ENCODE measurements at places on chromosomes 13 and 19.
A peak's percentile ranks its signal among the peaks of the same experiment; 100 is the strongest.

GRCh38 chr13:53104136-53104535 is 75.5 kb downstream of the OLFM4 start:
- no peak for DNase-seq

GRCh38 chr19:4217429-4218264 is 11.7 kb upstream of the EBI3 start:
- DNase-seq: no peak

GRCh38 chr19:52622261-52622660 is 15.9 kb downstream of the ZNF83 start:
- no peak for DNase-seq

- no peak for DNase-seq
These were observed 96.9 kb upstream of the OXGR1 start for GRCh38 chr13:97091196-97091595.

GRCh38 chr13:95546919-95547318 is 5.6 kb upstream of the CLDN10 start:
- no peak for DNase-seq

- no peak for DNase-seq
These were observed 1525.9 kb upstream of the SLC10A2 start for GRCh38 chr13:104592127-104592526.

GRCh38 chr13:79933389-79933788 is 407.5 kb downstream of the SPRY2 start:
- DNase-seq: no peak

DNA sequence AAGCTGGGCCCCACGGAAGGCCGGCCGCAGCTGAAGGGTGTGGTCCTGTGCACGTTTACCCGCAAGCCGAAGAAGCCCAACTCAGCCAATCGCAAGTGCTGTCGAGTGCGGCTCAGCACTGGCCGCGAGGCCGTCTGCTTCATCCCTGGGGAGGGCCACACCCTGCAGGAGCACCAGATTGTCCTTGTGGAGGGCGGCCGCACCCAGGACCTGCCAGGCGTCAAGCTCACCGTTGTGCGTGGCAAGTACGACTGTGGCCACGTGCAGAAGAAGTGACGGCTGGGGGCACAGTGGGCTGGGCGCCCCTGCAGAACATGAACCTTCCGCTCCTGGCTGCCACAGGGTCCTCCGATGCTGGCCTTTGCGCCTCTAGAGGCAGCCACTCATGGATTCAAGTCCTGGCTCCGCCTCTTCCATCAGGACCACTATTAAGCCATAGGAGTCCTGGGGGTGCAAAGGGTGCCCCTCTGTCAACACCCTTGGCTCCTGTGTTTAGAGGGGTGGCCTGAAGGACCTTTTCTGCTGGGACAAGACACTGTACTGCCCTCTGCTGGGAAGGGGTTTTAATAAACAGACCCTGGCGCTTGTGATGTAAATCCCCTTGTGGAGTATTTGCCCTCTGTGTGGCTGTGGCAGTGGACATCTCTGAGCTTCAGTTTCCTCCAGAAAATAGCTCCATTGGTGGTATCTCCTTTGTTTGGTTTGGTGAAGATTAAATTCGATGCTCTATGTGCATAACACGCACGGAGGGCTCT is 1.9 kb downstream of the MRPS12 start:
- DNase-seq: peak; percentile 60

DNA sequence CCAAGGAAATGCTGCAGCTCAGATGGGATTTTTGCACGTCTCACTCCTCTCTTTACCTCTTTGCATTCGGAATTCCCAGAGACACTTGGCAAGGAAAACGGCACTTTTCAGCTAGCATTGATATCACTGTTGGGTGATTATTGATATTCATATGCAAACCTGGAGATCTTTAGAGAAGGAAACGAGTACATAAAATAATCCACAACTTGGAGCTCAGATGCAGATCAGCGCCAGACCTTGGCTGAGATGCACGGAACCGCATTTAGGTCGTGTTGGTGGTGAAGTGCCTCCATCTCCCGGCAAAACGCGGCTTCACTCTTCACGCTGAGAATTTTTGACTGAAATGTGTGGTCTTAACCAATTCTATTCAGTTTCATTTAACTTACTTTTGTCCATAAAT is 77.2 kb upstream of the ARHGEF7 start:
- no peak for DNase-seq

- no peak for DNase-seq
These were observed 191.8 kb downstream of the PCCA start for GRCh38 chr13:100280681-100281080.

- DNase-seq: no peak
These were observed 338.2 kb downstream of the UQCRFS1 start for GRCh38 chr19:28874742-28875141.

DNA sequence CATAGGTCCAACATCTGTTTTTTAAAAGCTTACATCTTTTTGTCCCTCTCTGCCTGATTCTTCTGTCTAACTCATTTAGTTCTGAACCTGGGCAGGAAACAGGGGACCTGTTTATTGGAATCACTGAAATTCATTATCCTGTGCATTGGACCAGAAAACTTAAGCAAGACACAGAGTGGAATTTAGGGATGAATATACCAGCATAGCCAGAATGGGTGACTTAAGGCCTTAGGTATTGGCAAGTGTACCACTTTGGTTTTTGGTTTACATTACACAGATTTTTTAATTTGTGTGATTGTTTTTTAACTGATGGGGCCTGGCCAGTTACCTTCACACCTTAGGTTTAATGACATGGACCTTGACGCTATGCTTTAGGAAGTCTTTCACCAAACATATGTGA is 232.5 kb downstream of the GPC5 start:
- DNase-seq: no peak

GRCh38 chr19:13154241-13154778 is 4.1 kb downstream of the IER2 start:
- peak; percentile 96 for DNase-seq

- peak; percentile 44 for DNase-seq
These were observed 9.0 kb upstream of the NFIC start for GRCh38 chr19:3357271-3357991.

- DNase-seq: no peak
These were observed 3.1 kb upstream of the PNMA8C start for GRCh38 chr19:46431824-46432223.

DNA sequence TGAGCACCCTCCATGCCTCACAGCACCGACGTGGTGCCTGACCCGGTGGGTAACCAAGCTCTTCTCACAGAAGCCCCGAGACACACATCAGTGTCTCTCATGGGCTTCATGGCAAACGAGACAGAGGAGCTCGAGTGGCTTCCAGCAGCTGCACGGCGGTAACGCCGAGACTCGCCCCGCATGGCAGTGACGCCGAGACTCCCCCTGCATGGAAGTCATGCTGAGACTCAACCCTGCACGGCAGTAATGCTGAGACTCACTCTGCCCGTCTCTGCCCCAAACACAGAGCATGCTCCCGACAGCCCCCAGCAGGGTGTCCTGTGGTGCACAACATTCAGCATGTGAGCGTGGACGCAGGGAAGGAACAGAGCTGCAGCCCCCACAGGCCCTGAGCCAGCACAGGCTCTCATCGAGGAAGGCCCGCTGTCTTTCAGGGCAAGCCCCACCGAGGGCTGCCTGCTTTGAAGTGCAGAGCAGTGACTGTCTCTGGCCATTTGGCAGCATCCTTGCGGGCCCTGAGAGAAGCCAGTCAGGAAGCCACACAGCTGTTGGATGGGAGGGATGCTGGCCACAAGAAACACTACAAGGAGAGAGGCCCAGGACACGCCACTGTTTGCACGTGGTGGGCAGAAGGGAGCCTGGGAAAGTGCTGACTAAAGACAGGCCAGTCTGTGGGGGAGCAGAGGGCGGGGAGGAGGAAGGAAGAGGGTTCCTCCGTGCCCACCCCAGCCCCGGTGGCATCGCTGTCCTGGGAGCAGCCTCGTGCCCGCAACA is 9.5 kb downstream of the GAS6 start:
- DNase-seq: peak; percentile 78

- no peak for DNase-seq
These were observed 1074.3 kb upstream of the SLC10A2 start for GRCh38 chr13:104140552-104140951.

- DNase-seq: no peak
These were observed 112.5 kb downstream of the DACH1 start for GRCh38 chr13:71754407-71754974.

DNA sequence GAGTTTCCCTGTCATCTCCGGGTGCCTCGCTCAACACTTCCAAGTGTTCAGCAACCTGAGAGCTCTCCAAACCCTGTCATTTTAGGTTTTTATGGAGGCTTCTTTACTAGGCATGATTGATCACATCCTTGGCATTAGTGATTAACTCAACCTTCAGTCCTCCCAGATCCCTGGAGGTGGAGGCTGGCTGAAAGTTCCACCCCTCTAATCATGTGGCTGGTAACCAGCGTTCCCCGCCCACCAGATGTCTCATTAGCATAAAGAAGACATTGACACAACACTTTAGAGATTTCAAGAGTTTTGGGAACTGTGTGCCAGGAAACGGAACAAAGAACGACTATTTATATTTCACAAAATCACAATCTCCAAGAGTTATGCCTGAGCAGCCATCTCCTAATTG is 71.1 kb upstream of the RGCC start:
- DNase-seq: peak; percentile 66

- peak; percentile 21 for DNase-seq
These were observed 27.1 kb downstream of the PIBF1 start for GRCh38 chr13:72808917-72809500.

GRCh38 chr13:44627441-44627840 is 51.3 kb upstream of the TSC22D1 start:
- DNase-seq: no peak

DNA sequence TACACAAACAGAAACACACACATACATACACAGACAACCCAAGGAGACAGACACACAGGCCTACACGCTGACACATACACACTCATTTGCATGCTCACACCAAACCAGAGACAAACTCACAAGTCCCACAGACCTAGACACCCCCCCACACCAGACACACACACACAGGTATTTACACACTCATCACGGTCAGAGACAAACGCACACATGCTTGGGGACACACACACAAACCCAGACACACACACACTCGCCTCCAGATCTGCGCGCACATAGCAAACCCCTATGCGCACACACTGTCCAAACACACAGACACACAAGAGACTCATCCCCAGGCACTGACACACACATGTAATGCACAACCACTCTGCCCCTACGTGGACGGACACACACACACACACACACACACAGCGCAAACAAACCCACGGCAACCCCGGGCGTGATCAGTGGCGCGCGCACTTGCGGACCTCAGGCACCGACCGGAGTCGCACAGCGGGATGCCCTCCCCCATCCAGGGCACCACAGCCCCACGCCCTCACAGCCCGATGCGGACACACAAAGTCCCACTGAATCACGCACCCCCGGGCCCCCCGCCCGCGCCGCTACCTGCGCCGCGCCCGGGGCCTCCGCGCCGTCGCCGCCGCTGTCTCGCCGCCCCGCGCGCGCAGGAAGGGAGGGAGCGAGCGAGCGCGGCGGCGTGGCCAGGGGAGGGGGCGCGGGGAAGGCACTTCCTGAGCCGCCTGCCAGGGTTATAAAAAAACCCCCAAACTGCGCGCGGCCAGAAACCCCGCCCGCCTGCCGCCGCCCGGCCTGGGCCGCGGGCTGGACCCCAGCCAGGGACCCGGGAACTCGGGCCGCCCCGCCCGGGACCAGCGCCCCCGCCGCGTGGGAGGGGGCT is at the start of gene ADAMTS10:
Gene ADAMTS10 (minus strand): TSS at position 675 of the 895 bp plus-strand sequence. CDS start 5,005 bp downstream, outside the sequence.
- no peak for DNase-seq

DNA sequence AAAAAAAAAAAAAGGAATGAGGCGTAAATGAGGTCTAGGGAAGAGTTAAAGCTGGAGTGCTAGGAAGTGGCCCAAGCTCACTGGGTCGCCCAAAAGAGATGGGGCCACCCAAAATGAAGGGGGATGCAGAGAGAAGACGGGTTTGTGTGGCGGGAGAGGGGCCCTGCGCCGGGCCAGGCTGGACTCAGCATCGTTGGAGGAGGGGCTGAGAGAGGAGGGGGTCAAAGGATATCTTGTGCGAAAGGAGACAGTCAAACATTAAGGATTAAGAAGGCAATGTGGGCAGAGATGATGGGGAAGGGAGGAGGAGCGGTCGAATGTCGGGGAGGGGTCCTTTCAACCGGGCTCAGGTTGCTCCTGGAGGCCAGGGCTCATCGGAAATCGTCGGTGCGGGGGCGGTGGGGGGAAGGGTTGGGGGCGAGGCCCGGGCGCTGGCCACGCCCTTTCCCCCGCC is 825 bp upstream of the CARM1 start:
- DNase-seq: no peak

- DNase-seq: peak; percentile 24
These were observed at the start of gene PRR19 for GRCh38 chr19:42301646-42302203. PRR19 (plus strand) TSS chr19:42302132; CDS start chr19:42309585, 7,453 bp downstream.

DNA sequence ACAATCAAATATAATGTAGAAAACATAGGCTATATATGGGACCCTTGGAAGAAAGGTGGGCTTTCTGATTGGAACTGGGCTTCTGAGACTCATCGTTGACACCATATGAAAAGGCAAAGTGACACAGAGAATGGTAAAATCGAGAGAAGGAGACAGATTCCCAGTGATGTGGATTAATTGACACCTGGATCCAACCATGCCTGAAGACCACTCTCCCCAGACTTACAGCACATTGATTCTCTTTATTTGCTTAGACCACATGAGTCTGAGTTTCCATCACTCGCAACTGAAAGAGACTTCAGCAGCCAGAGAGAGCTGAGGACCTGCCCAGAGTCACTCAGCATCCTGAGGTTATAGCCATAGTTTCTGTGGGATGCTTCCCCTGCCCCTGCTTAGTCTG is 6.0 kb downstream of the CYP4F11 start:
- no peak for DNase-seq

GRCh38 chr13:40536443-40537113 is 129.9 kb downstream of the FOXO1 start:
- peak; percentile 59 for DNase-seq

DNA sequence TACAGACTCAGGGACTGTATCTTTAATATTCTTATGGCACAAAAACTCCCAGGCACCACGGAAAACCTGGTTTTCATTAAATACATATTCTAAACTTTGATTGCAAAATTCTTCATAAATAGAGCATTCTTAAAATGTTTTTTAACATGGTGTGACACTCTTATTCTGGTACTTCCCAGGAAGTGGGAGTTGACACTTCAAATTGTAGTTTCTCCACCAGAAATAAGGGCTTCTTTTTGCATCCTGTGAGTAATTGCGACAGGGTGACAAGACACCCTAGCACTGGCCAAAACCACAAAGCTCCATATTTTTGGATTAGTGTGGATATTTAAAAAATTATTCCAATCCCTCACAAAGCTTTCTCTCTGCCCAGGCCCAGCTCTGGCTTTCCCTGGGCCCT is 43.6 kb upstream of the MTIF3 start:
- DNase-seq: no peak

Data from suppressor macrophage (primary cell).